Peyer's patch (tissue), 4 donors: ENCODE measurements at places on chromosomes 5 and 9.
A peak's percentile ranks its signal among the peaks of the same experiment; 100 is the strongest.

GRCh38 chr5:78985116-78985724, at the start of gene ARSB:
Gene ARSB, minus strand, starts transcription at chr5:78985310. Its CDS starts 62 bp downstream, at chr5:78985248.
- no peak for DNase-seq

GRCh38 chr9:84939774-84940173, 270.2 kb downstream of the NTRK2 start:
- DNase-seq = no peak

DNA sequence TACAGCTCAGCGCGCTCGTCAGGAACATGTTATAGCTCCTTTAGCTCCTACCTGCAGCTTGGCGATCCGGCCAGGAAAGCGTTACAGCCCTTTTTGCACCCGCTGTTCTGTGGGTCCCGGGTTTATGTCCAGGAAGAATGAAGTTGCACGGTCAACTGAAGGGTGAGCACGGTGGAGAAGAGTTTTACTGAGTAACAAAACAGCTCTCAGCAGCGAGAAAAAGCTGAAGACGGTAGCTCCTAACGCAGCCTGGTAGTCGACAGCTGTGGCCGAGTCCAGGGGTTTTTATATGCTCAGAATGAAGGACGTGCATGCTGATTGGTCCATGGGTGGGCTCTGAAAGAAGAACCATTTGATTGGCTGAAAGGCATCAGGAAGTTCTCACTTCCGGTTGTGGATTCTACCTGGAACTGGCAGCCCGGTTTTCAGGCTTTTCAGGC, 1830.1 kb upstream of the NUDT12 start:
- no peak for DNase-seq

DNA sequence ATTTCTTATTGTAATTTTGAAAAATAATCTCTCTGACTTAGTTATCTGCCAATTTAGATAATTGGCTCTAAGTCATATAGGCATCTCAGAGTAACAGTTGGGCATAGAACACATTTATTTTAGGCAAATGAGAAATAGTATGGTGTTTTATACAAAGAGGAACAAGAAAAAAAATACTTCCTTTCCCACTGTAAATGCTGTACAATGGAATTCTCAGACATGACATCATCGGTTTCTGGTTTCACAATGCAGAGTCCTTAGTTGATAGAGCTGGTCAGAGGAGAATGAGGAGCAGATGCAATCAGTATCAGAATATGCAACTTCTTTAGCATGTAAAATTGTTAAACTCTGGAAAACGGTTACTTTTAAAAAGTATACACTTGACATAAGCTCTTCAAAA, 49.4 kb downstream of the PLK2 start:
- no peak for DNase-seq

- DNase-seq = no peak
Observed at GRCh38 chr9:115106001-115106400, 12.0 kb downstream of the TNC start.

DNA sequence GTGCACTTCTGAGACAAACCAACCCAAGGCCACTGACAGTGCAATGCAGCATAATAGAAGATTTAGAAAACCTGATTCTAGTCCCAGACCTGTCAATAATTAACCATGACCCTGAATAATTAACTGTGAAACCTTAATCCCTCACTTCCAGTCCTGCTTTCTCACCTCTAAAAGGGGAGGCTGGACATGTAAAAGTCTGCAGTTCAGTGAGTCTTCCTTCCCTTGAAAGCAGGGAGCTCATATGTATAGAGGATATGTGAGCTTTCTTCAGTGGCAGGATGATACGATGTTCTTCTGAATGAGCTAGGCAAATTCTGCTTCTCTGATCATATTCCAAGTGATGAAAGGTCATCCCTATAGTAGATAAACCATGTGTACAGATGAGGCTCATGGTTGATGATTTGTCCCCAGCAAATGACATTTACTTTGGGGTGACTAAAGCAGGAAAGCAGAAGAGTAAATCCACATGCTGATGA, 2.9 kb downstream of the KCNV2 start:
- DNase-seq = no peak

GRCh38 chr5:93602241-93603077, 19.4 kb downstream of the NR2F1 start:
- DNase-seq = no peak

GRCh38 chr5:43042176-43042625, 2.1 kb upstream of the ANXA2R start:
- peak; percentile 80 for DNase-seq

GRCh38 chr5:15388866-15389265, 111.1 kb upstream of the FBXL7 start:
- DNase-seq = no peak

DNA sequence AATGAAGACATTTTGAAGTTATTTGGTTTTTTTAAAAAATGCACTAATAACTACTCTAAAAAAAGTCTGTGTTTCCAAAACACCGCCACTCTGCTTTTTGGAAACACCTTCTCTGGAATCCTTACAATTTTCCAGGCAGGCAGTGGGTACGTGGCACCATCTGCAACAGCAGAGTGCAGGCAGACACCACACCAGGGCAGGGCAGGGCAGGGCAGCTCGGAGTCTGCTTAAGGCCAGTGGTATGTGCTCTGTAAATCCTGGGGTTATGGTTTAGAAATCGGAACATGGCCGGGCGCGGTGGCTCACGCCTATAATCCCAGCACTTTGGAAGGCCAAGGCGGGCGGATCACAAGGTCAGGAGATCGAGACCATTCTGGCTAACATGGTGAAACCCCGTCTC, 97.6 kb downstream of the TLE1 start:
- no peak for DNase-seq

DNA sequence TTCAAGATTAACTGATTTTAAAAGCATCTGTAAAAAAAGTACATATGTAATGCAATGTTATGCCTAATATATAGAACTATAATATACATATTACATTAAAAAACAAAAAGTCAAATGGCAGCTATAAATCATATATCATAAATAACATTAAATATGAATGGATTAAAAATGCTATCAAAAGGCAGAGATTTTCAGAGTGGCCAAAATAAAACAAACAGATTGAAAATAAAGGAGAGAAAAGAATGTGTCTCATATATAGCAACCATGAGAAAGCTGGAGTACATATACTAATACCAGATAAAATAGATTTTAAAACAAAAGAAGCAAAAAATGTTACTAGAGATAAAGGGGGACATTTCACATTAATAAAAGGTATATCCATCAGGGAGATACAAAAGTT, 38.5 kb downstream of the S1PR3 start:
- DNase-seq = no peak

DNA sequence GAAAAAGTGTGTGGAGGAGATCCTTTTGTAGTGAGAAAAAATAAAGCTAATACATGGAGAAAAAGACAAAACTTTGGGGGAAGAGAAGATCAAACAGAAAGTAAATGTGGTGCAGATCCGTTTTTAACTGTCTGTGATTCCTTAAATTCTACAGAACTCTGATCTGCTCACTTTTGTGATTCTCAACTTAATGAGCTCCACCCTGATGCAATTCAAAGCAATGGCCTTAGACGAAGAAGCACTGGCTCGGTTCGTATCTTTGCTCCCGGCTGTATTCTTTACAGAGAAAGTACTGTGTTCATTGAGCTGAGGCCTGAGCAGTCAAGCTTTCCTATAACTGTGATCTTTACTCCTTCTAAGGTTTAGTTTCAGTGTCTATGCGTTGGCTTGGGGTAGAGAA, 453.4 kb downstream of the DMAC1 start:
- no peak for DNase-seq

GRCh38 chr9:77808751-77809081, 160.6 kb upstream of the GNA14 start:
- DNase-seq = no peak

DNA sequence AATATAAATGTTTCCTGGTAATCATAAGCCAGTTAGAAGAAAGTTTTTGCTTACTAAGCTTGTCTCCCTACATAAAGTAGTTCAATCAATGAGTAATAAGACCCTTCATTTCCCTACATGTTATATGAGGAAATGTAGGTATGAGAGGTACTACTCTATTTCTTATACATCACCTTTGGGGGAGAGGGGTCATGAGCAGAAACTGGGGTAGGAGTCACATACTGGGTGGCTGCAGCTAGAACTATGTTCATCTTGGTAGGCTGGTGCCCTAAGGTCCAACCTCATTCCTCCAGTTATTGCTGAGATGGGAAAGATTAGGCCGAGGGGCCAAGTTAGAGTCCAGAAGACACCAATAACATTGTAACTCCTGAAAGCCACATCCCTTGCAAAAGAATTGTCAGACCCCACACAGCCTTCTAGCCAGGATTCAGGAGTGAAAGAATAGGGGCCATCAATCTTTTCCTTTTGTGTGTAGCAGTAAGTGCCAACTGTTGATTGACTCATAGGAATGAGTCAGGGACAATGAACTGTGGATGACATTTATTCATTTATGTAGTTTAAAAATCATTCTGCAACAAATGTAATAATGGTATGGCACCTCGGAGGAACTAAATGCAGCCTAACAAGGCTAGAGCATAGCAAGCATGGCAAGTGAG, 21.6 kb upstream of the SREK1 start:
- no peak for DNase-seq
